Suprapubic skin (tissue), 4 donors: ENCODE measurements at places on chromosomes 7 and 10. TPM values are rescaled to one million over a fixed set of nuclear protein-coding genes. Genes with fewer than 3 reads are reported as not detected.
A peak's percentile ranks its signal among the peaks of the same experiment; 100 is the strongest.

- no peak for DNase-seq
These were observed 24.3 kb downstream of the CAPZA2 start for GRCh38 chr7:116886543-116887156.

- no peak for DNase-seq
These were observed 3.9 kb upstream of the HOXA2 start for GRCh38 chr7:27106181-27106900.

Gene GPR85
- total RNA-seq: 0.13 TPM

DNA sequence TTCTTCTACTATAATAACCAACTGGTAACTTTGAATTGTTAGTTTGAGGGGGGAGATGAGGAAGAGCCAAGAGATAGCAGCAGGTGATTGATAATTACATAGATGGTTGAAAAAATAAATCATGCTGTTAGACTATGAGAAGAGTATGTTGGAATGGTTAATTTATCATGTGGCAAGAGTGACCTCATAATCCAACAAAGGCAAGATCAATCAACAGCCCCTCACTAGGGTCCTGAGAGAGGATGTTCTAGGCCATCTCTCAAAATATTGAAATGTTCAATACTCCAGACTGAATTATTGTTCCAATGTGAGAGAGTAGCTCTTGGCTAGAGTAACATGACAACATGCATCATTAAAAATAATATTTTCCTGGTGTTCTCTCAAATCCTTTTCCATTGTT is 67.9 kb downstream of the ADD3 start:
- no peak for DNase-seq

GRCh38 chr10:788796-789748 is 99.6 kb upstream of the DIP2C start:
- peak; percentile 84 for DNase-seq

DNA sequence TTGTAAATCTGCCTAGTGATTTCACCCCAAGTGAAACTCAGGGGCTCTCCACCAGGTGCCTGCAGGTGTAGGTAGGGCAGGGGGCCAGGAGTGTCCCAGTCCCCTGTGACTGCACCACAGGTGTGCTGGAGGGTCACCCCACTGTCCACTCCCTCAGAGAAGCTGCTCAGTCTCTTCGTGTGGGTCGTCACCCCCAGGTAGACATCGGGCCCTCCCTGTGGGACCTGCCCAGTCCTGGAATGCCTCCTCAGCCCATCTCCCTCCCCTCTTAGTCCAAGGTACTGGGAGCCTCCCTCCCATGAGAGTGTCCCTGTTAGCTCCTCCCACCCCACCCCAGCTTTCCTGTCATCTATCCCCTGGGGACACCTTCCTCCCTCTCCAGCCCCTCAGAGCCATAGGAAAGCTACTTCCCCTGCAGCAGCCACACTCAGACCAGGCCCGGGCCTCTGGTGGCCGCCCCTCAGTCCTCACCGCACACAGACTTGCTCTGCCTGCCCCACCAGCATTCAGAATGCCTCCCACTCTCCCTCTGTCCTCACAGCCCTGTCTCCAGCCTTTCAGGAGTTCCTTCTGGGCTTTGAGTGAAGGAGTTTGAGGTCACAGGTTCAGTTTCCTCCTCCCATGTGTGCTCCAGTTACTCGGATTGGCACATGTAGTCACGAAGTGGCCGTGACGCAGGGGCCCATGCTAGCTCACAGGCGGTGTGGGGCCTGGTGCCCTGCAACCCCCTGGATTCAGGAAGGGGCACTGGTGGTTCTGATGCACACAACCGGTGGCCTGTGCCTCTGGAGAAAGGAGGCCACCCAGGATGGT is 5.1 kb downstream of the ALOX5 start:
- no peak for DNase-seq

GRCh38 chr7:29793507-29793906 is 12.8 kb upstream of the WIPF3 start:
- DNase-seq: no peak

DNA sequence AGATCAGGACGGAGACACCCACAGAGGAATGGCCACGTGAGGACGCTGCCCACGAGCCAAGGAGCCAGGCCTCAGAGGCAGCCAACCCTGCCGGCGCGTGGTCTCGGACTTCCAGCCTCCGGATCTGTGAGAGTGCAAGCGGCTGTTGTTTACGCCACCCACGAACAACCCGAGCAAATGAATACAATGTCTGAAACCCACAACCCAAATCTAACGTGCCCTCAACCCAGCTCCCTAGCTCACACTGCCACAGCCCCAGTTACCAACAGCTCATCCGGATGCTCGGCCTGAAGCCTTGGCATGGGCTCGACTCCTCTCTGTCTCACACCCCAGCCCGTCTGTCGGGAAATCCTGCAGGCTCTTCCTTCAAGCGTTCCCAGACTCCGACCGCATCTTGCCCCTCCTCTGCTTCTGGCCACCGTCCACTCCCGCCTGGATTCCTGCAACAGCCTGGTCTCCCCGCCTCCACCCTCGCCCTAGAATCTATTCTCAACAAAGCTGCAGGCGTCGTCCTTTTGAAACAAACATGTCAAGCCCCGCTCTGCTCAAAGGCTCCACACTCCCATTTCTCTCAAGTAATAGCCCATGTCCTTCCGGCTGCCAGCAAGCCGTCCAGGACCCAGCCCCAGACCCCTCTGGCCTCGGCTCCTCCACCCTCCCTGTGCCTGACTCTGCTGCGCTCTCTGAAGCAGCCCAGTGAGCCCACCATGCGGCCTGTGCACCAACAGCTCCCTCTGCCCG is 35.3 kb downstream of the STK32C start:
- no peak for DNase-seq

- peak; percentile 38 for DNase-seq
These were observed 61.9 kb downstream of the MYL10 start for GRCh38 chr7:101567230-101567629.
